Activated gamma-delta T cell (primary cell): ENCODE measurements at places on chromosomes 3 and 15.
A peak's percentile ranks its signal among the peaks of the same experiment; 100 is the strongest.

DNA sequence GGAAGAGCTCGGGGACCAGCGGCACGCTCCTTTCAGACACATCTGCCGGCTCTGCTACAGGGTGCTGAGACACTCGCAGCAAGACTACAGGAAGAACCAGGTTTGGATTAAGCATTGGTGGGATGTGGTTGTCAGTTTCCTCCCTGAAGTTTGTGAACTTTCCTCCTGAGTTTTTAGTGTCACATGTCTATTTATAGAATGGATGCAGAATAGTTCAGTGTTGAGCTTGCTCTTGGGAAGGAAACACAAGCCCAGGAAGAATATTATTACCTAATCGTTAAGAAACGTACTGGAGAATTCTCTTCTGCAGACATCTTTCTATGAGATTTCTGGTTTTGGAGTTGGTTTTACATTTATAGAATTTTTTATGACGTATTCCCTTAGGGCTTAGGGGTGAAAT lies 172.0 kb downstream of the ITPR1 start:
- no peak for DNase-seq

GRCh38 chr15:65740148-65740547 lies 51.9 kb downstream of the DENND4A start:
- no peak for DNase-seq

- DNase-seq, result no peak
Observed at GRCh38 chr15:51623386-51623938, 891 bp upstream of the DMXL2 start.

DNA sequence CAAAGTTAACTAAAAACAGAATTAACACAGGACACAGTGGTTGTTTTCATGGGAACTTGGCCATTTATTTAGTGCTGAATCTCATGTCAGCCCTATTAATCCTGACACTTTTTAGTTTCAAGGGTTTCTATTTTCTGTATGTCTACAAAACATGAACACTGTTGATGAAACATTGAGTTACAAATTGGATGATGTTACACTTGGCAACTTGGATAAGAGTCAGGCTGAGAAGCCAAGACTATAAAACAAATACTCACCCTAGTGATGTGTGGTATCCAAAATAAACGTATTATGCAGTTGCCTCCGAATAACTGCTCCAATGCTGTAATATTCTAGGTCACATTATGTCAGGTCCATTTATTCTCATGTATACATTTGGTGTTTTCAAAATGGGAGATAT lies 349.6 kb downstream of the ZIC1 start:
- DNase-seq, result no peak

- no peak for DNase-seq
Observed at GRCh38 chr3:177237206-177237605, 39.9 kb upstream of the TBL1XR1 start.

DNA sequence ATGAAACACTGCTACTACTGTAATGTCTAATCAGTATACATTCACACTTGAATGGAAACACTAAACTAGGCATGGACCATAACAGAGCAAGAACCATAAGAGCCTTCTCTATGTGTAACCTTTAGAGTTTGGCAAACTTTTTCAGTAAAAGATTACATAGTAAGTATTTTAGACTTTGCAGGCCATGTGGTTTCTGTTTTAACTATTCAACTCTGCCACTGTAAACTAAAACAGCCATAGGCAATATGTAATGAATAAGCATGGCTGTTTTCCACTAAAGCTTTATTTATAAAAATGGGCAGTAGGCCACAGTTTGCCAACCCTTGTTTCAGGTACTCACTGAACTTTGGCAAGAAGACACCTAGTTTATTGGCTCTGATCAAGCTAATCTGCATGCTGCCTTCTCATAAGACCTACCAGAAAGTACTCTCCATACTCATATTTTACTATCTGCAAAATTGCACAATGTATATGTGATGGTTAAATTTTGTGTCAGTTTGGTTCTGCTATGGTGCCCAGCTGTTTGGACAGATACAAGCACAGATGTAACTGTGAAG lies 46.0 kb downstream of the UACA start:
- no peak for DNase-seq

DNA sequence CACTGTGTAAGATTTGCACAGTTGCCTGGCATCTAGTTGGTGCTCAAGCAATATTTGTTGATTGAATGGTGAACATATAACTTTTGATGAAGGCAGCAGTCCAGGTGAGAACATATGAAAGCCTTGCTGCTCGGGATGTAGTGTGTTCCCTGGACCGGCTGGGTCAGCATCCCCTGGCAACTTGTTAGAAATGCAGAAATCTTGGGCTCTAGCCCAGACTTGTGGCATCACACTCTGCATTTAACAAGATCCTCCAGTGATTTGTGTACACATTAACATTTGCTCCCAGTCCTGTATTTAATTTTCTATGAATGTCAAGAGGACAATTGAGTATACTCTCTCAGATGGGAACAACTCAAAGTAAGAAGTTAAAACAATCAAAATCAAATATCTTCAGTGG lies 69.0 kb upstream of the SAMMSON start:
- no peak for DNase-seq

DNA sequence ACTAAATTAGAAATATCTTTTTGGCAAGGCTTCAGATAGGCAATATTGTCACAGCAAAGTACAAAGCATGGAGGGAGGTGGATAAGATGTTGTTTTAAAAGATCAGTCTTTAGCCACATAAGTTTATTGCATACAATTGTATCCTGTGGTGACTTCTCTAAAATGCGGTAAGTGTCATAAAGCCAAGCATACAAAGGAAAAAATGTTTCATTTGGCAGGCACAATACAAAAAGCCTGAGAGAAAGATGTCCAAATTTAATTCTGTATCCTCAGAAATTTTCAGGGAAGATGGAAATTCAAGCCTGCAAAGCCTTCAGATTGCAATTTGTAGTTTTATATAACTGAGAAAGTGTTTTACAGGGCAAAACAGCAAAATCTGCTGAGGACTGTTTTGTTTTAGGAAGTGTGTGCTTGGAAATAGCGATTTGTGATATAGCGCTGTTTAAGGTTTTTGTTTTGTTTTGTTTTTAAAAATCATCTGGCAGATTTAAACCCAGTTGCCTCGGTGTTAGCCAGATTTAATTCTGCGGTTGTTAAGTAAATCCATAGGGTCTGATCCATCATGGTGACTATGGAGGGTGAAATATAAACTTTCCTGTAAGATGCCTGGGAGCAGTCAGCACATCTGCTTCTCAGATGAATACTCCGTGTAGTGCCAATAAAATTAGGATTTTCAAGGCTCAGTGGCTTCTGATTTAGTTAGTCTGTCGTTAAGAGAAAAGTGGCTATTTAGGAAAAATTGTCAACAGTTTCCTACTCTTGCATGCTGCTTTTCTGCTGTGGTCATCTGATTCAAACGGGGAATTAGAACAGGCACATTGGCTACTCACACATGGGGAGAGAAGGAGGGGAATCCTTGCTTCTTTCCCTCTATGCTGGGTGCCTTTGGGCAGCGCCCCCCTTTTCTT lies 8.0 kb downstream of the KAT2B start:
- no peak for DNase-seq

DNA sequence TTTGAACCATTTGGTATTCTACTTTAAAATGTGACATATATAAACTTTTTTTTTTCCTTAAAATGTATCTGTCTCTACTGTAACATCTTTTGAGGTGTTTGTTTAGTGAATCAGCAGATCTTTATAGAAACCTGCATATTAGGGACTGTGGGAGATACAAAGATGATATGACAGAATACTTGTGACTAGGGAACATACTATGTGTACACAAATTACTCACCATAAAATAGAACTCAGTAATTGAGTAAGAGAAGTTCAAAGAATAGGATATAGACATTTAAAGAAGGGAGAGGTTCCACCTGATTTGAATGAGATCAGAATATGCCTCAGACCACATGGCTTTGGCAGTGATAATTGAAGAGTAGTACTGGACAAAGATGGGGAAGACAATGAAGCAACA lies 47.9 kb downstream of the ATP2C1 start:
- no peak for DNase-seq

DNA sequence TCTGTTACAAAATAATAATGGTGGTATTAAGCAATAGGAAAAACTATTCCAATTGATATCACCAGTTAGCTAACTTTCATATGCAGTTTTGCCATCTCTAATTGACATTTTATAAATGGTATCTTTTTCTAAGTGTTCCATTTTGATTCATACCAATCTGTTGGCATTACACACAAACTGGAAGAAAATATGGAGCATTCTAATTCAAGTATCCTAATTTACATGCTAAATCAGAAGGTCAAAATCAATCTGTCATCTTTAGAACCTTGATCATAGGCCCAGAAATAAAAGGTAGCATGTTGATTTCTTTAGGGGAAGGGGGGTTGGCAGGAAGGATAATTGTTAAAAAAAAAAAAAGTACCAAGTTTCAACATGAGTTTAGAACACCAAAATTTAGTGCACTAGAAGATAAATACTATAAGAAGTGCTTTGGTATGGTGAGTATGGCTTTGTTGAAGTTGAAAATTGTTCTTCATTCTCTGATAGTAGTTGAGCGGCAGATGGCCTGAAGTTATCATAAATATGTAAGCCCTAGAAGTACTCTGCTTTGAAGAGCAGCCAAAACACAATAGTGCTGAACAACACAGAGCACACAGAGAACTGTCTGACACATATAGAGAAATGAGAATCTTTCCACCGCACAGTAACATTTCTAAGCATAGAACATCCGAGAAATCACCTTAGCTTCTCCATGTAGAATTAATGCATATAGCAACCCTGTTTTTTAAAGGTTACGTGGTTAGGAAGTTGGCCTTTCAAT lies 130.1 kb downstream of the TAFA4 start:
- no peak for DNase-seq

DNA sequence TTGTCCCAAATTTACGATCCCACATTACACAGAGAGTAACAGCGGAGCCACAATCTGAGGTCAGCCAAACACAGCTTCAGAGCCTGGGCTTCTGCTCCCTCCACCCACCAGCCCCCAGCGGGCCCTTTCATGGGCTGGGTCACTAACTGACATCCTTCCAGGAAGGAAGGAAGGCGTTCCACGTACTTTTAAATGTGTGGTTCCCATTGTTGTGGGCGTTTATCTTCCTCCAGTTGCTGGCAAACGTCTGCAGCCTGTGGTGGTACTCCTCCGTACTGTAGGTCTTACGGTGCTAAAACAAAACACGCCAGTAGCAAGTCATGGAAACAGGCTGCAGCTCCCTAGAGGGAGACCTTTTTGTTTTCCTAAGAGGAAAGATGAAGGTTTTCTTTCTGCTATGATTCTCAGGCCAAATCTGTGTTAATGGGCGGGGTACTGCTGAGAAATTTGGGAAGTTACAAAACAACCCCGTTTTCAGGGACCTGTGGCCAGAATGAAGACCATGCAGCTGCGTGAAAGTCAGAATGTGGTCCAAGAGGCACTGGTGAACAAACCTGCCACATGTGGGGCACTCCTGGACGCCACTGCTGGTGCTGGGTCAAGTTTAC lies 7.6 kb downstream of the CTSH start:
- no peak for DNase-seq

GRCh38 chr15:38066612-38067011 lies 132.2 kb downstream of the TMCO5A start:
- DNase-seq, result no peak

DNA sequence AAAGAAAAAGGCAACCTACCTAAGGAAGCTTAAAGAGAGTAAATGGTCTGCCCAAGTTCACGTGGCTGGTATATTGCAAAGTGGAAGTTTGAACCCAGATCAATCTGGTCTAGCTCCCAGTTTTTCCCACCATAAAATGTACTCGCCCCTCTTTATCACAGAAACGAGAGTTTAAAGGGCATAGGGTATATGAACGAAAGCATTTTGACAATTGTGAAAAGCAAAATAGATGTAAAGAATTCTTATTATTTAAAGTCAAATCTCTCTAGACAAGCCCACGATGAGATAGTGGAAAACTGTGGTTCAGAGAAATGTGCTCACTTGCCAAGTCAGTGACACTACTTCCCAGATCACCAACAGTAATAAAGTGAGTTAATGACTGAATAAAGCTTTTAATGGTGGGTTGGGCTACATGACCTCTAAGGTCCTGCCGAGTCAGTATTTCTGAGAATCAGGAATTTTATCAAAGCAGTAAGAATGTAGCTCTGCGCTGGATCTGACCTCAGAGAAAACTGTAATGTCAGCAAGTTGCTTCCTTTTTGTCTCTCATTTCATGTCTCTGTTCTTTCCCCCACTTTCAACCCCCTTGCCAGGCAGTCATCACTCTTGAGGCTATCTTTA lies 23.3 kb upstream of the NEO1 start:
- no peak for DNase-seq

- DNase-seq, result no peak
Observed at GRCh38 chr3:64244011-64244942, 19.0 kb upstream of the PRICKLE2 start.

- no peak for DNase-seq
Observed at GRCh38 chr3:175186511-175186910, 327.4 kb downstream of the NAALADL2 start.

- DNase-seq, result no peak
Observed at GRCh38 chr3:105747696-105748095, 121.1 kb downstream of the CBLB start.

DNA sequence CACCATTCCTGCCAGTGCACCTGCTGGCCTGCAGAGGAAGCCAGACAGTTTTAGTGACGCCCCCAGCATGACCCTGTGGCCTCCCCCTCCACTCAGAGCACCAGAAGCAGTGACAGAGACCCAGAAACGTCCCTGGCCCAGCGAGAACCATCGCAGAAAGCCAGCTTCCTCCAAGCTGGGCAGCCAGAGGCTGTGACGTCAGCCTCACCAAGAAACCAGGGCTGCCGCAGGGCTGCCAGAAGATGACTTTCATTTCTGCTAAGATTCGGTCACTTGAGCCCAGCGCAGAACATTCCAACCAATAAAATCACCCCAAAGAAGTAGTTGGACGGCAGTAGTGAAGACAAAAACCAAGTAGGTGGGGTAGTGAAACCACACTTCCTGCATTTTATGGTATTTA lies 29.6 kb upstream of the RPL32 start:
- DNase-seq, result peak; percentile 14

- DNase-seq, result no peak
Observed at GRCh38 chr15:72339777-72340177, 19.8 kb upstream of the CELF6 start.

GRCh38 chr15:35937380-35937779 lies 391.4 kb upstream of the DPH6 start:
- DNase-seq, result no peak

DNA sequence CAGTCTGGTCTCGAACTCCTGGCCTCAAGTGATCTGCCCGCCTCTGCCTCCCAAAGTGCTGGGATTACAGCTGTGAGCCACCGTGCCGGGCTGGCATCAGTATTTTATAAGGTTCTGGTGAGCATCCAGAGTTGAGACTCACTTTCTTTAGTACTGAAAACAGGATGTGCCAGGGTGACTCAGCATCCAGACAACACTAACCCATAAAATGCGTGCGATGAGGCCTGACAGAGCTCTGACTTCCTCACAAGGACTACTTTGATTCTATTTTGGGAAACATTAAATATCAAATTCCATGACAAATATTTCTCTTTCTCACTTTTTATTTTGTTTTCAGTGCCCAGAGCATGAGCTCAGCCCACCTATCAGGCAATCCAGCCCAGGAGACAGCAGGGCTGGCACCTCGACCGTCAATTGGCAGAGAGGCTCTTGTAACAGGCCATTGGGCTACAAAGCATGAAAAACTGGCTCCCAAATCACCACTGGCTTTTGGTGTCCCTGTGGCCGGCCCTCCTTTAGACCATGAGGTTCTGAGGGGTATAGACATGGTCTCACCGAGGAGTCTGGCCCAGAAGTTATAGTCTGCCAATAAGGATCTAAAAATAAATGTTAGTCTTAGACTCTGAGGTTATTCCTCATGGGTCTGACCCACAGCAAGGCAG lies 75.0 kb downstream of the FEM1B start:
- DNase-seq, result no peak
